Heart left ventricle (tissue), 16 donors: ENCODE measurements at places on chromosomes 6 and 20.

DNA sequence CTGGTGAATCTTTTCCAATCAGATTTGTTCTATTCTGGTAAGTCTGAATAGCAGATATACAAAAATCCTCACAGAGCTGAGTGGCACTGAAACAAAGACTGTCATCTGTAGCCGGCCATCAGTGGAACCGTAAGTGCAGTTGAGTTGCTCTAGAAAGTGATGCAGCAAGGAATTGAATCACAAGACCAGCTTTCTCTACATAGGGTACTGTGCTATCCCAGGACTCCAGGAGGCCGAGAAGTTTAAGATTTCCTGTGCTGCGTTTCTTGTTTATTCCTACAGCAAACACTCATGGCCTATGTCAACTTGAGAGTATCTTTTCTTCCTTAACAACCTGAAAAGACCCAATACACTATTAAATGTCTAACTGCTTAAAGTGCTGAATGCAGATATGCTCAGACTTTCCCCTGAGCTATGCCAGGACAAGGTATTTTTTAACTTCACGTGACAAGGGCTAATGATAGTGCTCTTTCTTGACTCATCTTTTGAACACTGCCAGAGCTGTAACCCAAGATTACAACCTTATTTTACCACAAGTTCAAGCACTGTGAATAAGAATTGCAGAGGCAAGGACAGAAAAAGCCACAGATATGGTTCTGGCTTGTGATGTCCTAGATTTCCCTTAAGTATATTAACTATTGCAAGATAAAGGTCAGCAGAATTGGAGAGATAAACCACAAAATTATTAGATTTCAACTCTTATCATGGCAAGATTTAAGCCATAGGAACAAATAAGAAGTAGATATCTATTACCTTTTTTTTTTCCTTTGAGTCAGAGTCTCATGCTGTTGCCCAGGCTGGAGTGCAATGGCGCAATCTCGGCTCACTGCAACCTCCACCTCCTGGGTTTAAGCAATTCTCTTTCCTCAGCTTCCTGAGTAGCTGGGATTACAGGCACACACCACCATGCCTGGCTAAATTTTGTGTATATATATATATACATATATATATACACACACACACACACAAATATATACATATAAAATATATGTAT is 71.6 kb downstream of the GJA1 start:
- no peak for DNase-seq

- no peak for DNase-seq
Observed at GRCh38 chr6:158849899-158850806, 31.0 kb upstream of the EZR start.

GRCh38 chr6:89081129-89081422 is 525 bp downstream of the PNRC1 start:
- DNase-seq, result no peak

- DNase-seq, result no peak
Observed at GRCh38 chr6:91874971-91875370, 1288.1 kb upstream of the MAP3K7 start.

GRCh38 chr20:64103871-64104666 is 3.3 kb downstream of the NPBWR2 start:
- peak; percentile 16 for DNase-seq

- DNase-seq, result no peak
Observed at GRCh38 chr6:90250405-90250804, 46.2 kb downstream of the BACH2 start.

DNA sequence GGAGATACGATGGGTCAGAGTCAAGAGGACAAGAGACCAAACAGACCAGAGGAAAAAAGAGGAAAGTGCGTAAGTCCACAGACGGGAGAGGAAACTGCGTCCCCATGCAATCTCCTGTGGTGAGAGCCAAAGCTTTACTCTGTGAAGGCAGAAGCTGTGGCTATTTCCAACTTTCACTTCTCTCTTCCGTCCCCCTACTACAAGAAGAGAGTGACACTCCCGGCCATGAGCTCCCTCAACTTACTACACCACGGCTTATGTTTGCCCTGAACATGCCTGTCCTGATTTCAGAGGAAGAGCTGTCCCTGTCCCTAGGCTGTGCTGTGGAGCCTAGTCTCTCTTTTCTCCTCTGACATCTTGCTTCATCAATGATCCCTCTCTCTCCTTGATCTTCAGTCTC is 11.5 kb upstream of the SSR1 start:
- DNase-seq, result no peak

DNA sequence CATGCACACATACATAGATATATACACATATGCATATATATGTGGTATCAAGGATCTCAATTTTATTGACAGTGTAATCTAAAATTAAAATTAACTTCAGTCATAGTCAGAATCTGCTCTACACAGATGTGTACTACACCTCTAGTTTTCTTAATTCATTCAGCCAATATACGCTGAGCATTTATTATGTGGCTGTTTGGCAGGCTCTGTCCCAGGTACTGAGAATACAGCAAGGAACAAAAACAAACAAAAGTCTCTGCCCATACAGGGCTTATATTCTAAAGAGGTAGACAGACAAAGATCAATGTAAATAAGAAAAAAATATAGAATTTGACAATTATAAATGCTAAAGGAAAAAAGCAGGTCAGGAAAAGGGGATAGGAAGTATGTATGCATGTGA is 7.8 kb upstream of the RGS17 start:
- no peak for DNase-seq

GRCh38 chr20:1391640-1392442 is 1.0 kb downstream of the FKBP1A start:
- DNase-seq, result no peak
